Tibial nerve (tissue), 4 donors: ENCODE measurements at places on chromosomes 11 and 22. TPM values are rescaled to one million over a fixed set of nuclear protein-coding genes. Genes with fewer than 3 reads are reported as not detected.

The BIK gene
- total RNA-seq: not detected

GRCh38 chr22:47835726-47836125 lies 1073.3 kb downstream of the TBC1D22A start:
- H3K27ac ChIP-seq: no peak overlapping the region
- no peaks in the 10 kb centered on the region for H3K27me3 ChIP-seq
- H3K4me3 ChIP-seq: no peak overlapping the region
- H3K4me1 ChIP-seq: no peaks in the 10 kb centered on the region
- DNase-seq: no peak

DNA sequence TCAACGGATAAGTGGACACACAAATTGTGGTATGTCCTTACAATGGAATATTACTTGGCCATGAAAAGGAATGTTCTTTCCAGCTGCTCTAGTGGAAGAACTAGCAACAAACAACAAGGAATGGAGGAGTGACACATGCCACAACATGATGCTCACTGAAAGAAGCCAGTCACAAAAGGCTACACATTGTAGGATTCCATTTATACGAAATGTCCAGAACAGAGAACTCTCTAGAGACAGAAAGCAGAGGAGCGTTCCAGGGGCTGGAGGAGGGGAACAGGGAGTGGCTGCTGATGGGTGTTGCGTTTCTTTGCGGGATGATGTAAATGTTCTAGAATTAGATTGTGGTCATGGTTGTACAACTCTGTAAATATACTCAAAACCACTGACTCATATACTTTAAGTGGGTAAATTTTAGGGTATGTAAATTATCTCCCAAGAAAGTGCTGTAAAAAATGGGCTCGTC lies 32.4 kb upstream of the PDGFB start:
- no peak overlapping the region for H3K27ac ChIP-seq
- no peaks in the 10 kb centered on the region for H3K4me1 ChIP-seq
- H3K4me3 ChIP-seq: no peak overlapping the region
- DNase-seq: no peak
- no peaks in the 10 kb centered on the region for H3K27me3 ChIP-seq

- no peak overlapping the region for H3K27ac ChIP-seq
- no peaks in the 10 kb centered on the region for H3K4me1 ChIP-seq
- H3K36me3 ChIP-seq: no peaks in the 10 kb centered on the region
- H3K27me3 ChIP-seq: no peaks in the 10 kb centered on the region
- H3K4me3 ChIP-seq: no peak overlapping the region
These were observed 298.2 kb downstream of the DDX10 start for GRCh38 chr11:108963118-108963517.

DNA sequence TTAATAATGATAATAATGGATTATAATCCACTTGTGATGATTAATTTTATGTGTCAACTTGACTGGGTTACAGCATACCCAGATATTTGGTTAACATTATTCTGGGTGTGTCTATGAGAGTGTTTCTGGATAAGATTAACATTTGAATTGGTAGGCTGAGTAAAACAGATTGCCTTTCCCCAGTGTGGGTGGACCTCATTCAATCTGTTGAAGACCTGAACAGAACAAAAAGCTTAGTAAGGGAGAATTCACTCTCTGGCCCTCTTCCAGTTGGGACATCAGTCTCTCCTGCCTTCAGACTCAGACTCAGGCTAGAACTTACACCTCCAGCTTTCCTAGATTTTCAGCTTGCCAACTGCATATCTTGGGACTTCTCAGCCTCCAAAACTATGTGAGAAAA lies 37.3 kb upstream of the RRAS2 start:
- H3K27me3 ChIP-seq: no peaks in the 10 kb centered on the region
- DNase-seq: no peak

DNA sequence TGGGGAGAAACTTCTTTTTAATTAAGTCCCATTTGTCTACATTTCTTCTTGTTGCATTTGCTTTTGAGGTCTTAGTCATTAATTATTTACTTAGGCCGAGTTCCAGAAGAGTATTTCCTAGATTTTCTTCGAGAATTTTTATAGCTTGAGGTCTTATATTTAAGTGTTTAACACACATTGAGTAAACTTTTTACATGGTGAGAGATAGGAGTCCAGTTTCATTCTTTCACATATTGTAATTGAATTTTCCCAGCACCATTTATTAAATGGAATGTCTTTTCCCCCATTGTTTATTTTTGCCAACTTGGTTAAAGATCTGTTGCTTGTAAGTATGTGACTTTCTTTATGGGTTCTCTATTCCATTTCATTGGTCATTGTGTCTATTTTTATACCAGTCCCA lies 1344.0 kb upstream of the RAG2 start:
- no peaks in the 10 kb centered on the region for H3K4me1 ChIP-seq
- no peak overlapping the region for H3K27ac ChIP-seq
- H3K27me3 ChIP-seq: no peaks in the 10 kb centered on the region
- no peaks in the 10 kb centered on the region for H3K36me3 ChIP-seq
